Activated CD8-positive, alpha-beta memory T cell treated with anti-CD3 and anti-CD28 coated beads for 48 hours (primary cell): ENCODE measurements at places on chromosomes 2 and 18.

GRCh38 chr2:165003443-165004130, 48.3 kb upstream of the SLC38A11 start:
- no peak for DNase-seq

- DNase-seq = no peak
These were observed 21.8 kb downstream of the MARS2 start for GRCh38 chr2:197727011-197727410.

- no peak for DNase-seq
These were observed 52.6 kb downstream of the MGAT5 start for GRCh38 chr2:134306521-134306920.

GRCh38 chr2:173291412-173291811, 63.3 kb upstream of the CDCA7 start:
- DNase-seq = no peak

DNA sequence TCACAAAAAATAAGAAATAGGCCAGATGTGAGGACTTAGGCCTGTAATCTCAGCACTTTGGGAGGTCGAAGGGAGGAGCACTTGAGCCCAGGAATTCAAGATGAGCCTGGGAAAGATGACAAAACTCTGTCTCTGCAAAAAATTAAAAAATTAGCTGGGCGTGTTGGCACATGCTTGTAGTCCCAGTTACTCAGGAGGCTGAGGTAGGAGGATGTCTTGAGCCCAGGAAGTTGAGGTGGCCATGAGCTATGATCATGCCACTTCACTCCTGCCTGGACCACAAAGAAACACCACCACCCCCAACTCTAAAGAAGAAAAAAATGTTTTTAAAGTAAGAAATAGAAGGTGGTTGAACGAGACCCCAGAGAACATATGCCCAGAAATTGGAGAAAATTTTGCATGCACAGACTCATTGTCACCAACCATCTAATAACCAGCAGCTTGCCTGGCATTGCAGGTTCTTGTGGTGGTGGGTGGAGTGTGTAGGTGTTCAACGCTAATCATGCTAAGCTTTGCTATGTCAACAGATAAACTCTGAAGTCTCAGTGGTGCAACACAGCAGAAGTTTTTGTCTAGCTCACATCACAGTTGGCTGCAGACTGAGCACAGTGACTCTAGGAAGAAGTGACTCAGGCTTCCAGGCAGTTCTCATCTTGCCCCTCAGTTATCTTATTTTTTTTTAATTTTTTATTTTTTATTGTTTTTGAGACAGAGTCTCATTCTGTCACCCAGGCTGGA, 18.6 kb downstream of the ARL4C start:
- DNase-seq = no peak

- no peak for DNase-seq
These were observed 216.8 kb downstream of the VAPA start for GRCh38 chr18:10130606-10131005.

DNA sequence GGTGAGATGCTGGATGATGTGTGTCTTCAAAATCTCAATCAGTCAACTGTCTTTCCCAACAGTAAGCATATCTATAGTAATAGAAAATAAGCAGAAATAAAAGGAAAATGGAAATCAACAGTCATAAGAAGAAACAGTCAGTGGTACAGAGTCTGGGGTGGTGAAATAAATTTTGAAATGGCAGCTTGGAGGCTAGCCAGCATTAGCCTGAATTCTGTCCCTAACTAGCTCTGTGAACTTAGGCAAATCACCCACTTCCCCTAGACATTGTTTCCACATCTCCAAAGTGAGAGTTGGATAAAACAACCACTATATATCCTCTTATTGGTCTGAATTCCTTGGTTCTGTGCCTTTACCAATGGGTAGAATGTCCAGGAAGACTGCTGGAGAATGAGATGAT, 189.7 kb upstream of the REV1 start:
- DNase-seq = no peak

DNA sequence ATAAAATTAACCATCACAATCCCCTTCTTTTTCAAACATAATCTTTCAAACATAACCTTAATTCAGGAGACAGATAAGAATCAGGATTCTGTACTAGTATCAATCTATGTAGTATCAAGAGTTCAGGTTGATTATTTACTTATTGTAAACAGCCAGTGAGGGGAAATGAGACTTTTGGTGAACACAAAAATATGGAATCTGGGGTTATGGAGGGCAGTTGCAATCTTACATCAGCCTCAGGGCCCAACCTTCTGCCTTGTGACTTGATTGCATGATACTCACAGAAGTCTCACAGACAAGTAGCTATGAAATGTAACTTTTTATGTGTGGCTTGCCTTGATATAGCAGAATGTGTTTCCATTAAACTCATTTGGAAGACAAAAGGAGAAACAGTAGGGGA, 262.7 kb upstream of the THSD7B start:
- DNase-seq = no peak

DNA sequence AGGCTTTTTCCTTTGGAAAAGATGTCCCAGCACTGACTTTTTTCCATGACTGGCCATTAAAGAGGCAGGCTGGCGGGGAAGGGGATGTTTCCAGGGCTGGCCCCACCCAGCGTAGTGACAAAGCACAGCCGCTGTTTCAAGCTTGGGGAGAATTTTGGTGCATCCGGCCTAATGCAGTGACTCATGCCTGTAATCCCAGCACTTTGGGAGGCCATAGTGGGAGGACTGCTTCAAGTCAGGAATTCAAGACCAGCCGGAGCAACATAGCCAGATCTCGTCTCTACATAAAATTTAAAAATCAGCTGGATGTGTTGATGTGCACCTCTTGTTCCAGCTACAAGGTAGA, 78.0 kb upstream of the SH3BP4 start:
- no peak for DNase-seq

GRCh38 chr2:211351987-211352386, 795.6 kb downstream of the CPS1 start:
- DNase-seq = no peak

DNA sequence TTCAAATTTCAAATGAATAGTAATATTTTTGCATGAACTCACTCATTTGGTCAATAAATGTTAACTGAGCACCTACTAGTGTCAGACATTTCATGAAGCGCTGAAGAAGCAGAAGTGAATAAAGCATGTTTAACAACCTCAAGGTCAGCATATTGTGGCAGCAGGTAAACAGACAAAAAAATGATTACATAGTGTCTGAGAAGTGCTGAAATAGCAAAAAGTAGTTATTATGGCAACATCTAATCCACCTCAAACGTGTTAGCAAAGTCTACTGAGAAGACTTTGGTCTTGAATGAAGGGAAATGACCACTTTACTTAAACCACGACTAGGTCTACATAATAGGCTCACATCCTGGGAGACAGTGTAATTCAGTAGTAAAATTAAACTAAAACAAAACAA, 452.2 kb upstream of the LRATD1 start:
- no peak for DNase-seq

- DNase-seq = no peak
These were observed 143.2 kb upstream of the KYNU start for GRCh38 chr2:142734231-142734630.
